Dorsolateral prefrontal cortex (tissue), 122 donors: ENCODE measurements at places on chromosomes 16 and 17. TPM values are rescaled to one million over a fixed set of nuclear protein-coding genes. Genes with fewer than 3 reads are reported as not detected.

TP53TG3B gene
- not detected for total RNA-seq

FBXO39 gene
- total RNA-seq, result 0.99 TPM

TMED6 gene
- 1.7 TPM for total RNA-seq

EPOP gene
- 12.5 TPM for total RNA-seq

KRT9 gene
- total RNA-seq, result not detected

HOXB1 gene
- total RNA-seq, result not detected

KRT12 gene
- total RNA-seq, result not detected

PRSS33 gene
- total RNA-seq, result not detected

MT4 gene
- total RNA-seq, result not detected

EFNB3 gene
- 32.4 TPM for total RNA-seq

RAB37 gene
- 41.8 TPM for total RNA-seq

SAMD14 gene
- 82.6 TPM for total RNA-seq

CSH2 gene
- not detected for total RNA-seq

KIFC3 gene
- 59.0 TPM for total RNA-seq

PRAC1 gene
- not detected for total RNA-seq

KRT16 gene
- total RNA-seq, result not detected

KCNJ16 gene
- 7.1 TPM for total RNA-seq

FOXN1 gene
- total RNA-seq, result not detected

GAS2L2 gene
- 0.81 TPM for total RNA-seq

BRICD5 gene
- total RNA-seq, result 19.7 TPM

RUNDC3A gene
- 347 TPM for total RNA-seq

GRIN2A gene
- total RNA-seq, result 140 TPM

ARL4D gene
- total RNA-seq, result 13.3 TPM

GCGR gene
- total RNA-seq, result not detected

DHX8 gene
- 49.7 TPM for total RNA-seq

ZSCAN10 gene
- total RNA-seq, result not detected

HLF gene
- 103 TPM for total RNA-seq

PRR35 gene
- total RNA-seq, result 0.32 TPM

SHMT1 gene
- total RNA-seq, result 20.0 TPM

PPM1E gene
- total RNA-seq, result 26.9 TPM

ATP6V0C gene
- 658 TPM for total RNA-seq

PTRH2 gene
- total RNA-seq, result 19.5 TPM

SLFN12L gene
- total RNA-seq, result 0.75 TPM
